ENCODE measurements at places on chromosomes 12 and 14. TPM values are rescaled to one million over a fixed set of nuclear protein-coding genes. Genes with fewer than 3 reads are reported as not detected.

Gene MYO1H
- not detected for total RNA-seq

Gene BRMS1L
- 6.5 TPM for total RNA-seq

Gene TDRD9
- 1.7 TPM for total RNA-seq

- ATAC-seq: no peak
Measured at GRCh38 chr14:71538288-71538687, 393.9 kb upstream of the RGS6 start.

DNA sequence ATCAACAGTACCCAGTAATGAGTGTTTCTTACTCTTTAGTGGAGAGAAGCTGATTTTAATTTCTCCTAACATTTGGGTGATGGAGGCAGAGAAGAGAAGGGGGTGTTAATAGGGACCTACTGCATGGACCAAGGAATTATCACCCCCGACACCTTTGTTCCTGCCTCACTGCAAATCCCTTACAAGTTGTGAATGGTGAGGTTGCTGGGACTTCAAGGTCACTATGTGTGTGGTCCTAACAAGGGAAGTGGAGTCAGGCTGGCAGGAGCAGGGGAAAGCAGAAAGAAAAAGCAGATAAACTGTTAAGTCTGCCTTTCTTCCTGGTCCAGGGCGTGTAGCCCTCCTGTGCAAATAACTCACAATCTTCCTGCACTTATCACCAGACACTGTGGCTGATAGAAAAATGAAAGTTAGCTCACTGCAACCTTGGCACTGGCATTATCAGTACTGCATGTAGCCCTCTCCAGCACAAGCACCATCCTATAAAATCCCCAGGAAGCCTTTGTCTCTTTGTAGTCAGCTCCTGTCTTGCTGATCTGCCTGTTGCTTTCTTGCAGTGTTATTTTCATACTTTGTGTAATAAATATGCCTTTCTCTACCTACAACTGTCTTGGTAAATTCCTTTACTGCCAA, 112.3 kb upstream of the DNM1L start:
- ATAC-seq: no peak

GRCh38 chr14:99057576-99058083, 214.4 kb downstream of the BCL11B start:
- ATAC-seq: no peak

- no peak for ATAC-seq
Measured at GRCh38 chr12:106897082-106897481, 58.6 kb upstream of the TMEM263 start.

- ATAC-seq: no peak
Measured at GRCh38 chr14:91402771-91403600, 14.6 kb downstream of the CCDC88C start.

GRCh38 chr12:75650595-75651341, 139.4 kb upstream of the KRR1 start:
- ATAC-seq: no peak

GRCh38 chr12:83083616-83084015, 396.9 kb downstream of the TMTC2 start:
- no peak for ATAC-seq

GRCh38 chr12:77325511-77326236, 260.3 kb upstream of the E2F7 start:
- ATAC-seq: no peak

Measured in gastroesophageal sphincter (tissue), 4 donors.